ENCODE measurements at places on chromosomes 16 and 17.

DNA sequence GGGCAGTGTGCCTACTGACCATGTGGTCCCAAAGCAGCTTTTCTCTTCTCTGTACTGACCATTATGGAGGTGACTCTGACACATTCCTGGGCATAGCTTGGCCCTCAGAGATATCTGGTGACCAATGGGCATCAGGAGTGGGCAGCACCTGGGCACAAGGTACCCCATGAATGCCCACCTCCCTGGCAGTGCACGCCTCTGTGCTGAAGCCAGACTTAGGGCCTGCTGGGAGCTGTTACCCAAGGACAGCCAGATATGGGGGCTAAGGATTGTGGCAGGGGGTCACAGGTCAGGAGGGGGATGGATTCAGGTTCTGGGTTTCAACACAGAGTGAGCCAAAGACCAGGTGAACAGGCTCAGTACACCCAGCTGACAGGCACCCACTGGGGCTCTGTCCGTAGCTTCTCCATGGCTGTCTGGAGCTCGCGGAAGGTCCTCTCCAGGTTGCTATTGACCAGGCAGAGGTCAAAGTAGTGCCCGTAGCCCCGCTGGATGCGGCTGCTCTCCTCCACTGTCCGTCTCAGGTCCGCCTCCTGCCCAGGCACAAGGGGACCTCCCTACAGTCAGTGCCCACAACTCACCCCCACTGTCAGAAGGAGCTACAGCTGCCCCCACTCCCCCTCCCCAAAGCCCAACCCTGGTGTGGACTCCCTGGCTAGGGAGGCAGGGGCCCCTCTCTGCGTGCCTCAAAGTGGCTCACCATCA, 29.7 kb downstream of the MPP2 start:
- no peak for DNase-seq

DNA sequence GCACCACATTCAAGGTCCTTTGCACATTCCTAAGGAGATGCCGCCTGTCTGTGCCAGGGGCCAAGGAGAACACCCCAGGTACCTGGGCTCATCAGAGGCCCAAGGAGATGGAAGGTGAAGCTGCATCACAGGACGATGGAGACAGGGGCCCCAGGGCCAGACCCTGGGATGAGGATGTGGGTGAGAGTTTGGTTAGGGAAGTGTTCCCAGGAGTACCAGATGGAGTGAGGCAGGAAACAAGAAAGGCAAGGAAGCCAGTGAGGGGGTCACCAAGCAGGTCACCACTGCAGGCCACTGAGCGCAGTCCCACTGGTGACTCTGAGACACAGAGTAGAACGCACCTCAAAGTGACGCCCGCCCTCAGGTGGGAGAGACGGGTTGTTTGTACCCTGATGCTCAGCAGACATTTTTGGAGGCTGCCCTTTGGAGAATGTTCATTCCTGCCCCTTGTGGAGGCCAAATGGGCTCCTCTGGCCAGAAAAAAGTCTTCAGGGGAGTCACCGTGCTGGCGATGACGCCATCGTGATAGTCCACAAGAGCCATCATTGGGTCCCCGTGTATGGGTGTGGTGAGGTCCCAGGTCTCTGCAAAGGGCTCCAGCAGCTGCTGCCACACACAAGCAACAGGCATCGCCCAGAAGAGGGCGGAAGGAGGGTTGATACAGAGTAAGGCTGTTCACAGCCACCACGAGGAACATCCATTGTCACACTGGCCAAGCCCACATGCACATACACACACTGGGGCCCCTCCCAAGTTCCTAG, 57.5 kb downstream of the BEAN1 start:
- no peak for DNase-seq

- DNase-seq = peak; percentile 50
Measured at GRCh38 chr17:78842881-78843565, 2.4 kb upstream of the USP36 start.

GRCh38 chr16:85046931-85047866, 19.6 kb downstream of the KIAA0513 start:
- no peak for DNase-seq

DNA sequence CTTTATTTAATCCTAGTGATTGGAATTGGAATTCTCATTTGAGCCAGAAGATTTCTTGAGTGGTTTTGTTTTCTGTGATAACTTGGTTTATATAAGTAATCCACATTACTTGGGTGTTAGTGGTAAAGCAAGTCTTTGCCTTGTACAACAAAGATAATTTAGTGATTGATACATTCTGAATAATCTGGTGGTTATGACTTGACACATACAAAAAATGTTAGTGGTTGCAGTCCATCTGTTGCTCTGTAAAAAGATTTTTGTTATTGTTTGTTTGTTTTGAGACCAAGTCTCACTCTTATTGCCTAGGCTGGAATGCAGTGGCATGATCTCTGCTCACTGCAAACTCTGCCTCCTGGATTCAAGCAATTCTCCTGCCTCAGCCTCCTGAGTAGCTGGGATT, 13.2 kb downstream of the OMG start:
- no peak for DNase-seq

DNA sequence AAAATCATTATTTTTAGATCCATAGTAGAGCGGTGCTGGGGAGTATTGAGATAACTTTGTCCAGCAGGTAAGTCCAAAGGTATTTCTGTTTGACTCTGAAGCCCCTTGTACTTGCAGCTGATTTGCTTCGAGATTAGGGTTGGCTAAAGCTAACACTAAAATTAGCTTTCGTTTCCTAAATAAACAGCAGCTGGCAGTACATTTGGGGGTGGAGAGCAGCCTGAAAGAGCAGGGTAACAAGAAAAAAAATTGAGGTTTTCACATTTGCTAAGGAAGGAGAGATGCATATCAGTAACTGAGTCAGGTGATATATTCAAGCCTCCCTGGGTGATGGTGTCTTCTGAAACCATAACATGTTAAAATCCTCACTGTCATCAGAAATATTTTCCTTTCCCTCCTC, 37.4 kb upstream of the TMC5 start:
- DNase-seq = no peak

DNA sequence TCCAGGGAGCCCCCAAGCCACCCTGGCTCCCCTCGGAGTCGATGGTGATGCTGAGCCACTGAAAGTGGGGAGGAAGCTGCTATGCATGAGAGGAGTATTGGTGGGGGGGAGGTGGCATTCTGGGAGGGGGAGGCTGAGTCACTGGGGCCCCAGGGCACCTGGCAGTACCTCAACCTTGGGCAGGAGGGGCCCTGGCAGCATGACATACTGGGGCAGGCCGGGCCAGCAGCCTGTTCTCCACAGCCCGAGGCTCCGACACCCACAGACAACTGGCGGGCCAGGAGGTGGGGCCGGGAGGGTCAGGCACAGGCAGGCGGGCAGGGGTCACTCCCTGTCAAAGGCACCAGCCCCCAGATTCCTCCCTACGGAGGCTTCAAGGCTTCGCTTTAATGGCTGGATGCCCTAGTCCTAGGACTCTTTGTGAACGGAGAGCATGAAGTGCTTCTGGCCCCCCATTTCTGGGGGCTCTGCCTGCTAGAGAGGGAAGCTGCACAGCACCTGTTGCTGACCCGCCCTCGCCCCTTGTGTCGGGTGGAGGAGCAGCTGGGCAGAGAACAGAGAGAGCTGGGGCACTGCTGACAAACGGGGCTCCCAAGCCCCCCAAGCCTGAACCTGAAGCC, 928 bp downstream of the CASKIN2 start:
- DNase-seq = no peak

- DNase-seq = no peak
Measured at GRCh38 chr16:87789437-87790291, 23.9 kb upstream of the KLHDC4 start.

- no peak for DNase-seq
Measured at GRCh38 chr17:73506470-73507435, 137.5 kb downstream of the SDK2 start.

DNA sequence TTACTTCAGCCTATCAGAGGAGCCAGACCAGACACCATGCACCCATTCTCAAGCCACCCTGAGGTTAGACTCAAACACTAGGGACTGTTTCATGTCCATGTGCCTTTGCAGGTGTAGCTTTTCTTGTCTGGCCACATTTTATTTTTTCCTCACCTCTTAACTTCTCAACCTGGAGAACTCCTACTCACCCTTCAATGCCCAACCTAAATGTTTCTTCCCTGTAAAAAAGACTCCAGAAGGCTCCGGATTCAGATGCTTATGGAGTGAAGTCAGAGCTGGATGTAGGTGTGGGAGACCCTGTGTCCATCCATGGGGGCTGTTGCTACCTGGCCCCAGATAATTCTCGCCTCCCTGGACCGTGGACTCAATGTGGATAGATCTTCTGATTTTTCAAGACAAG, 44.0 kb upstream of the NLRP1 start:
- no peak for DNase-seq

GRCh38 chr16:154217-155030, 2.0 kb downstream of the HBZ start:
- no peak for DNase-seq

DNA sequence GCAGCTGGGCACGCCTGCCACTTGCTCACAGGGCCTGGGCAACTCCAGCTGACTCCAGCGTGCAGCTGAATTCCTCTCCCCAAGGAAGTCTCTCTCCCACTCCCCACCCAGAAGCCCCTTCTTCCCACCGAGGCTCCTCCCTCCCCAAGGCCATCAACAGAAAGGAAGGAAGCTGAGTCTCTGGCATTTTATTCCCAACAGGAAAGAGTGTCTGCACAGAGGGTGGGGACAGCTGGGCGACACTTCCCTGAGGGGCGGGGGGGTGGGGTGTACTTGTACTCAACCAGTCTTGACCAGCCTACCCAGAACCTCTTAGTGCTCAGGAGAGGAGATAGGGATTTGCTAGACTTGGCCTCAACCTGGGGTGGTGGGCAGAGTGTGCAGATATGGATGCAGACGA, at the start of gene EXOC3L1:
TSS of gene EXOC3L1 (minus strand) at position 96 of the 400 bp plus-strand sequence. CDS start 460 bp downstream, outside the sequence.
- no peak for DNase-seq

DNA sequence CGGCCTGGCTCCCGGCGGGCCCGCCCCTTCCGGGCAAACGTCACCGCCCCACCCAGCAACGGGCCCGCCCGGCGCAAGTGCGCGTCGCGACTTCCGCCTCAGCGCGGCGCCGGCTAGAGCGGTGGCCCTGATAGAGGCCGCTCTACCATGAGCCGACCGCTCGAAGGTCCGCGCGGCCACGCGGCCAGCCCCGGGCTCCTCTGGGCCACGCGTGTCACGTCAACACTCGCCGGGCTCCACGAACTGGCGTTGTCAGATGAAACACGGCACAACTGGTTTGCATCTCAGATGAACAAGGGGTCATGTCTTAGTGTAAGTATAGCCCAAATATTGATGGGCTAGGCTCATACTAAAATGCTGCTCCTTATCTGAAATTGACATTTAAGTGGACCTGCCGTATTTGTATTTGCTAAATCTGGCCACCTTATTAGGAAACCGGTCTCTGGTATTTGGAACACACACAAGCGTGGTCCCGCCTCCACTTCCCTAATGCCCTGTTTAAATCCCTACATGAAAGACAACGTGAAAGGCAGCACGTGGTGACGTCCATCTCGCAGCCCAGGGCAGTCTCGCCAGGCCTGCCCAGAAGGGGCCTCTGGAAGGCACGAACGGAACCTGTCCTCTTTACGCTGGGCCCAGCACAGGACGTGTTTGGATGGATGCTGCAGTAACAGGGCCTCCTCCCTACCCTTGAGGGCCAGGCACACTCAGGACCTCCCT, at the start of gene ZNF598:
TSS of gene ZNF598 (minus strand) at position 31 of the 720 bp plus-strand sequence.
- DNase-seq = peak; percentile 73

- DNase-seq = no peak
Measured at GRCh38 chr16:3730161-3731125, 13.1 kb upstream of the TRAP1 start.

DNA sequence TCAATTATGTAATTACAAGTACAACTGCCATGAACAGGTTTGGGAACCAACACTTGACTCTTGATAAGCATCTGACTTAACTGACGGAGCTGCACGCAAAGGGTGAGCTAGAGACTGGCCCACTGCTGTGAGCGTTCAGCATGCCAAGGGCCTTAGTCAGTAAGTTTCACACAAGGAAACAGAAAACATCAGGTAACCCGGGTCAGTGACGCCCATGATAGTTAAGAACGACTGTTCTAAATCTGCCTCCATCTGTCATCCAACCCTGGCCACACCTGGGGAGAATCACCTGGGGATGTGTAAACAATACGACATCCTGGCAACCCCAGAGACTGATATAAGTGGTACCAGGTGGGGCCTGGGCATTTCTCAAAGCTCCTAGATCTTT, 12.3 kb downstream of the SMIM5 start:
- DNase-seq = no peak
